ENCODE measurements at places on chromosomes 6 and 20. TPM values are rescaled to one million over a fixed set of nuclear protein-coding genes. Genes with fewer than 3 reads are reported as not detected.

The FAM83B gene
- not detected for total RNA-seq

DNA sequence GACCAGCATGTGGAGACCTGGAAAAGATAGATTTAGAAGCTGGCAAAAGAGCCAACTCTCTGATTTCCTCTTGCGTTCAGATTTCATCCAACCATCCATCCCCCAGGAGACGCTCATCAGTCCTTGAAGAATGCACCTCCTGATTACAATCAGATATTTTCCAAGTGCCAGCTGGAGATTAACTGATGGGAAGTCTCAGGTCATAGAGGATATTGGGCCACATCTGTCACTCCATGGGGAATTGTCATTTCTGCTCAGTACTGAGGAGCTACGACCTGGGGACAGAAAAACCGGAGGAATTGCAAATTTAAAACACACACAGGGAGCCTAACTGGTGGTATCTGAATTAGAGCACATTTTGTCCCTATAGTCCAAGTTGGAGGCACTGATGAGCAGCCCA is 496.2 kb upstream of the SULF2 start:
- H3K27me3 ChIP-seq: peaks cover 5% of the 10 kb centered on the region

GRCh38 chr20:56985066-56985685 is 281.3 kb downstream of the BMP7 start:
- no peak for DNase-seq
- no peaks in the 10 kb centered on the region for H3K36me3 ChIP-seq
- H3K4me3 ChIP-seq: no peak overlapping the region
- H3K27ac ChIP-seq: no peak overlapping the region

DNA sequence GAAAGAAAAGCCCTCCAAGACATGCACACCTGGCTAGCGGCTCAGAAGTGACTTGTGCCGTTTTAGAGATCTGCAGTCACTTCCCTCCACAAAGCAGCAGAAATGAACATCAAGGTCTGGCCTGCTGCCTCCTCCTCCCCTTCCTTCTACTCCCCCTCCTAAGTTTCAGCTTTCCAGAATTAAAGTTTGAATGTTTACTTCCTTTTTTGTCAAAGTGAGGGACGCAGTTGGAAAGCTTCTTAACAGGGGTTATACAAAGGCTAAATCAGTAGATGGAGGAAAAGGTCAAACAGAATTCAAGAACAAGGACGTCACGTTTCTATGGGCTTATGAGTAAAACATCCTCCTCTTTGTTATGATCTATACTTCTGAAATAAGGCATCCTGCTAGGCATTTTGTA is 227.7 kb downstream of the SLC35F1 start:
- DNase-seq: no peak
- no peaks in the 10 kb centered on the region for H3K27me3 ChIP-seq
- H3K4me3 ChIP-seq: no peak overlapping the region
- H3K27ac ChIP-seq: no peak overlapping the region

DNA sequence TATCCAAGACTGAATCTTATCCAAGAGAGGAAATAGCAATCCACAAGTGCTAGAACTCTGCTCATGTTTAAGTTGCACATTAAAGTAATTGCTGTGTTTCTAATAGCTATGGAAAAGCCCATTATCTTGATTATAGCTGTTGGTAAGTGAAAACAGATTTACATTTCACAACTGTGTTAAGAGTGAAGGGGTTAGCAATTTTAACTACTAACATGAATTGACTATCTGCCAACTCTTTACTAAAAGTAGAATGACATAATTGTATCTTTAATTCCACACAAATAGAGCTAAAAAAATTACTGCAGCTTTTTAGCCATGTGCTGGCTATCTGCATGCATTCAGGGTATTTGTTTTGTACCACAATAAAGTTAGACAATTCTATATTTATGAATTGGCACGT is 277.9 kb upstream of the IRAK1BP1 start:
- H3K27ac ChIP-seq: no peak overlapping the region
- no peaks in the 10 kb centered on the region for H3K36me3 ChIP-seq
- no peaks in the 10 kb centered on the region for H3K27me3 ChIP-seq

Data from Panc1 (cell line).